Stimulated activated CD8-positive, alpha-beta memory T cell treated with anti-CD3 and anti-CD28 coated beads, Interleukin-12 subunit alpha, Interleukin-12 subunit beta, amount 100 ng/mL, for 1 hour (primary cell): ENCODE measurements at places on chromosomes 2 and 18.
A peak's percentile ranks its signal among the peaks of the same experiment; 100 is the strongest.

GRCh38 chr2:42067521-42067920, 19.7 kb downstream of the PKDCC start:
- DNase-seq: no peak

GRCh38 chr18:40133253-40133652, 1821.8 kb upstream of the PIK3C3 start:
- no peak for DNase-seq

- DNase-seq: no peak
These were observed 4.9 kb downstream of the RTP5 start for GRCh38 chr2:241874277-241874925.

GRCh38 chr2:129443235-129443864, 536.1 kb upstream of the RAB6C start:
- DNase-seq: no peak

- no peak for DNase-seq
These were observed 76.9 kb downstream of the NDUFA10 start for GRCh38 chr2:239948100-239948881.

- no peak for DNase-seq
These were observed 237.9 kb downstream of the BABAM2 start for GRCh38 chr2:28128281-28128950.

DNA sequence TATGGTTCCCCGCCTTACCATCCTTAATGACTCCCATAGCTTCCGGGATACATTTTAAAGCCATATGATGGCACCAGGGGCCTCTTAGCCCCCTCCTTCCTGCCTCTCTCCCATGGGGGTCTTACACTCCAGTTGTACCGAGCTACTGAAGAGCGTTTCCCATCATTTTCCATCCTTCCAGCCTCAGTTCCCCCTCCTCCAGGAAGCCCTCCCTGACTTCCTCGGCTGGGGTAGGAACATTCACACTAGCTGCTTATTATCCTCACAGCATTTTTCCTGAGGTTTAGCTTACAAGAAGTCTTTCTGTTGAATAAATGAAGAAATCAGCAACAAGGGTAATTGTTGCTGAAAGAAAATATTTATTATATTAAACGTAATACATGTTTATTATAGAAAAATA, 41.1 kb downstream of the LRRFIP1 start:
- DNase-seq: no peak

- no peak for DNase-seq
These were observed 24.4 kb downstream of the TFCP2L1 start for GRCh38 chr2:121260370-121261154.

- no peak for DNase-seq
These were observed 77.4 kb downstream of the THNSL2 start for GRCh38 chr2:88247531-88247930.

GRCh38 chr2:169348321-169349024, 13.9 kb downstream of the LRP2 start:
- no peak for DNase-seq

GRCh38 chr2:97995026-97995733, 568 bp downstream of the TMEM131 start:
- peak; percentile 3 for DNase-seq

DNA sequence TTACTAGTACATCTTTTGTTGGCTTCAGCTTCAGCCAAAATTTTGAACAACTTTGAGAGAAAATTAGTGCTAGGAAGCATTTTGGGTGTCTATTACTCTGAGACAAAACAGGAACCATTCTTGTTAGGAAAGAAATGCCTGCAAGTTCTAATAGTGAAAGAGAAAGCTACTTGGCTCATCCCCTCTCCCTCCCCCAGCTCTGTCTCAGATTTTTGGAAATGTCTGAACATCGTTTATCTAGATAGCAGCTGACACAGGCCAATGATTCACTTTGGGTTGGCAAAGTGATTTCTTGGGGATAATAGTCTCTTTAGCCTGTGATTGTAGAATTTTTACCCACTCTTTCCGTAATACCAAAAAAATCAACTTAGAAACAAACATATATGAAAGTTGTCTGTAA, 42.3 kb upstream of the PTPRM start:
- no peak for DNase-seq

GRCh38 chr18:2979871-2980790, 32.8 kb downstream of the LPIN2 start:
- no peak for DNase-seq

- no peak for DNase-seq
These were observed 21.8 kb downstream of the CNDP1 start for GRCh38 chr18:74556126-74556525.

GRCh38 chr2:161358838-161359237, 50.6 kb downstream of the PSMD14 start:
- no peak for DNase-seq

DNA sequence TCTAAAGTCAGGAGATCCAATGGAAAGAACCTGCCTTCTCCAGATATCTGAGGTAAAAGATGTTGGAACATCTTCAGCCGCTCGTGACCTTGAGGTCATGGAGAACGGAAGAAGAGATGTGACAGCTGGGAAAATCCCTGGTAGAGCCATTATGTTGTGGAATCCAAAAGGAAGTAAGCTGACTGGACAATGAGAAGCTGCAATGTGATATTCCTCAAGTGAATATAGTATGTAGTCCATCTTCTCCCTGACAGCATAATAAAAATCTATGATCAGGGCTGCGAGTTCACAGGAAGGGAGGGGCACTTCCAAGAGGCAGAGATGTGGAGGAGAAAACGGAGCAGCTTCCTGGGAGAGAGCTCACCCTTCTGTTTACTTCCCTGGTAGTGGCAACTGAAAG, 201.0 kb upstream of the SP5 start:
- DNase-seq: no peak

GRCh38 chr2:238063414-238064189, 2.8 kb downstream of the SCLY start:
- no peak for DNase-seq

DNA sequence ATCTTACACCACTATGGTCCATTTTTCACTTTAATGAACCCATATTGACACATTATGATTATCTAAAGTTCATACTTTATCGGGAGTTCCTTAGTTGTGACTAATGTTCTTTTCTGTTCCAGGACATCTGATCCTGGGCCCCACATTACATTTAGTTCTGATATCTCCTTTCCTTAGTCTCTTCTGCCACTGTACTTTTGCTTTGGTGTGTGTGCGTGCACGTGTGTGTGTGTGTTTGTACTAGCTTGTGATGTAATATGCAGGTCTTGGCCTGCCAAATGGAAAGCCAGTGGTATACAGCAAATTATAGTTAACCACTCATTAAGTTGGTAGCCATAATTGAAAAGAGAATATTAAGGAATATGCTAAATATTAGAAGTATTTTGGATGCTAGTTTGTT, 88.0 kb downstream of the CDC42EP3 start:
- DNase-seq: no peak

- DNase-seq: no peak
These were observed 5.5 kb downstream of the CCDC102B start for GRCh38 chr18:68803356-68803755.

GRCh38 chr2:29966266-29966665, 44.9 kb upstream of the ALK start:
- no peak for DNase-seq

GRCh38 chr2:203824057-203824456, 43.5 kb upstream of the CTLA4 start:
- DNase-seq: no peak

DNA sequence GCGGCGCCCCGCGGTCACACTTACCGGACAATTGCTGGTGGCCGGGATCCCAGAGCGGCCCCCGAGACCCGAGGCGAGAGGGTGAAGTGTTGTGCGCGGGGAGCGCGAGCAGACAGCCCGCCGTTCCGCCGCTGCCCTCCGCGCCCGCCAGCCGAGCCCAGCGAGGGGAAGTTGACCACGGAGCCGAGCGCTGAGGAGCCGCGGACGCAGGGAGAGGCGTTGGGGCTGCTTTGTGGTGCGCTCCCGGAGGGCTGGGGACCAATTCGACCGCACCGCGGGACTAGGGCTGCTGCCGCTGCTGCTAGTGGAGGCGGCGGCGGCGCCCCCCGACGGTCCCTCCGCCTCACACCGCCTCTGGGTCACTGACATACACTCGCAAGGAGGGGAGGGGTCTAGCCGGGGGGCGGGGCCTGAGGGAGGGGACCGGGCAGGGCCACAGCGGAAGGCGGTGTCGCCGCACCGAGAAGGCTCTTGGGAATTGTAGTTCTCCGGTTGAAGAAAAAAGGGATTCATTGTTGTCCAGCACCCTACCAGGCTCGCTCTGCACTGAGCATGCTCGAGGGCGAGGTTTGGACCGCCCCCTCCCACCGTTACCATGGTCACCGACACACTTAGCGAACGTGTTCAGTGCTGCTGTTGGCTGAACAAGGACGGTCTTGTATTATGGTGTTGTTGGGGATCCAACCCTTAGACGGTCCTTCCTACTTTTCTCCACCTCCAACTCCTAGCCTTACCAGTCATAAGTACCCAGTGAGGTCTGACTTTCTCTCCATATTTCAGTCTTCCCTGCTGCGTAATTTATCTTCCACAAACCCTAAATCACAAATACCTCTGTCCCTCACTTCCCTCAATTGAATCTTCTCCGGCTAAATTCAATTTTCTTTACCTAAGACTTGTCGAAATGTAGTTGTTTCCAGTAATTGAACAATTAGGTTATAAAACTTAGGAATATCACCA, at the start of gene PELI1:
PELI1 (minus strand) TSS at position 364 of the 957 bp plus-strand sequence. CDS start 36,110 bp downstream, outside the sequence.
- peak; percentile 81 for DNase-seq

DNA sequence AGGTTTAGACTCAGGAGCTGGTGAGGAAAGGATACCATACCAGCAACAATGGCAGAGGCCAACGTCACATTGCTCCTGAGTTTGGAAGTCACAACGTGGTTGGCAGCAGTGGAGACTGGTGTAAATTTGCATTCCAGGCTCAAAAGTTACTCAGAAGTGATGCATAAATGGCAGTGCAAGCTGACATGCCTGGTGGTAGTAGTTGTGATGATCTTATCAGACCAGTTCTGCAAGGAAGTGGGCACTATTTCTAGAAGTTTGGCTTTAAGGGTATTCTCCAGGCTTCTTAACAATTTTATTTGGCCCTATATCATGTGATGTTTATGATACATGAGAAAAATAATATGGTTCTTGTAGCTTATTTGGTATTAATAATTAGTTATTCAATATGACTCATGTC, 37.8 kb downstream of the CXCR4 start:
- no peak for DNase-seq

- no peak for DNase-seq
These were observed 55.7 kb downstream of the GLI2 start for GRCh38 chr2:120791243-120791961.

DNA sequence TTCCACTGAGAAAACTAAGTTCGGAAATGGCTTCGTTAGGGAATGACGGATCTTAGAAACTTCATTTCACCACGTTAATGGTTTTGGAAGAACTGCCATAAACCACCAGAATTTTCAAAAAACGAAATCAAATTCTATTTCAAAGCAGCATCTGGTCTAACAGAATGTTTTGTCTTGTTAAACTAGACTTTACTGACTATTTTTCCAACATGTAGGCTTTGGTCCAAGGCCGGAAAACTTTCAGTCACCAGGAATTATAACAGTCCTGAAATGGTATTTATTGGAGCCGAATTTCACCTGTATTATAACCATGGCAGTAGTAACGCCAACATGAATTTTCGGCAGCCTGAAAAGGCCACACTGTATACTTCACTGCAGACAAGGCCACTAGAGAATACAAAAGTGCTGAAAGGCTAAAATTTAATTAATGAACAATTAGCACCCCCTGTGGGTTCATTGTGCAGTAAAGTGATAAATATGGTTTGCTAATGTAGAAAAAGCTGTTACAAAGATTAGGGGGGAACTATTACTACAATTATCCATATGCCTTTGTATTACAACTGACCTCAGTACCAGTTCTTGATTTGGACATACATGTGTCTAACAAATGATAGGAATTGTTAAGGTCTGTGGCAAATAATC, 116.4 kb downstream of the ZNF521 start:
- DNase-seq: no peak

DNA sequence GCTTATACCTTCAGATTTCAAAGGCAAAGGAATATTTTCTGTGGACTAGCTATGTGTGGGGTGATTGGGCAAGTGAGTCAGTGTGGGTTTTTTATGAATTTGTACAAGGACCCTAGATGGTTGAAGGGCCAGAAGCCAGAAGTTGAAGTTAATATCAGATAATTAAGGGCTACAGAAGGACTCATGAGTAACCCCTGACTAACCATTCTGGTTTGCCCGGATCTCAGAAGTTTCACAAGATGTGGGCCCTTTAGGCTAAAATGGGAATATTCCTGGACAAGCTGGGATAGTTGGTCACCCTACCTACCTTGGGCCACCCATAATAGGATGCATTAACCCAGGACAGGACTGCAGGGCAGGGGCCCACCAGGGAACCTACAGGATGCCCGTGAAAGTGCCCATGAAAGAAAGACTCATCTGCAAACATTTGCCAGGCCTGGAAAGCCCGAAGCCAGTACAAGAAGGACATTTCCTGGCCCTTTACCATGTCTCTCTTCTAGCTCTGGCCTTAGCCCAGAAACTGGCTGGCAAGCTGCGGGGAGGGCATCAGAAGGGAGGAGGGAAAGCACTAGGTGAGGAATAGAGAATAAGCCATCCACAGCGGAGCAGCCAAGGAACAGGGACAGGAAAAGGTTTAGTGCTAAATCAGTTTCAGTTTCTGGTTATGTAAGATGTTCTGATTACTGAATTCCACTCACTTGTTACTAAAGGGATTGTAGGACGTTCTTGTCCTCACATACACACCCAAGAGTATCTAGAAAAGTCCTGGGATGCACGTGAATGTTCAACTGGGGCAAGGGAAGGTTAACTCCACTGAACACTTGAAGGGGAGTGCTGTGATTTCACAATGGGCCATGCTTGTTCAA, 33.6 kb downstream of the GCG start:
- DNase-seq: no peak

DNA sequence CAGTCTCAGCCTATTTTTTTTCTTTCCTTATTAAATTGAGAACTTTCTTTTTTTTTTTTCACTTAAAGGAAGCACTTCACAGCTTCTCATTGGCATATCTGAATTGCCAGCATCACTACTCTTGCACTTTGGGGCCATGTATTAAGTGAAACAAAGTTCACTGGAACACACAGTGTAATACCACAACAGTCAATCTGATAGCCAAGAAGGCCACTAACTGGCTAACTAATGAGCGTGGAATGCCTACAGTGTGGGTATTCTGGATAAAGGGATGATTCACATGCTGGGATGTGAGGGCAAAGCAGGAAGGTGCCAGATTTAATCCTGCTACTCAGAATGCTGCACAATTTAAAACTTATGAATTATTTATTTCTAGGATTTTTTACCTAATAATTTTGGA, 11.7 kb upstream of the C18orf63 start:
- no peak for DNase-seq

DNA sequence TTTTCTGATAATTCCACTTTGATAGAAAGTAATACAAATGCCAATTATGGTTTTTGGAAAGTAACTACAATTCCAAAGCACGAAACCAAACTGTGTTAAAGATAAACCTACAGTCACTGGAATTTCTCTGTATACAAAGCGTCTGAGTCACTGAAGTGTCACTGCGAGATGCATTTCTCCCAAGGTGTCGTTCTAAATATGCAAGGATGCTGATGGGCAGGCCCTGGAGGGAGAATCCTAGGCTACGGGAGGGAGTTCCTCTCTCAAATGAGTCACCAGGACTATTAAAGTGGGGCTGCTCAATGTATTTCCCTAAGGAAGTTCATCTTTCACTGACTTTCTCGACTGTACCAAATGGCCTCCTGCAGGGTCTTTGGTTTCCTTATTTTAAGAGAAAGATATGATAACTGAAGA, 163.8 kb upstream of the STK17B start:
- DNase-seq: no peak
